ENCODE measurements at places on chromosomes 3 and 15. TPM values are rescaled to one million over a fixed set of nuclear protein-coding genes. Genes with fewer than 3 reads are reported as not detected.

The ANKRD28 gene
- 45.6 TPM for total RNA-seq

GRCh38 chr3:100957261-100957986, 35.8 kb downstream of the ABI3BP start:
- no peak for ATAC-seq

The NAALADL2 gene
- total RNA-seq = 7.4 TPM

The FGF7 gene
- total RNA-seq = 67.5 TPM

The LRRC34 gene
- total RNA-seq = 4.7 TPM

GRCh38 chr3:17307887-17308286, 423.1 kb downstream of the PLCL2 start:
- no peak for ATAC-seq

- ATAC-seq = no peak
These were observed 122.9 kb downstream of the RFTN1 start for GRCh38 chr3:16390581-16390980.

- ATAC-seq = peak; percentile 78
These were observed 4.7 kb downstream of the LMAN1L start for GRCh38 chr15:74817370-74817737.

- peak; percentile 53 for ATAC-seq
These were observed 21.6 kb upstream of the ZNF280D start for GRCh38 chr15:56754772-56755370.

GRCh38 chr15:65208647-65209046, 2.6 kb downstream of the CILP start:
- no peak for ATAC-seq

- ATAC-seq = peak; percentile 31
These were observed 23.5 kb downstream of the DNAH1 start for GRCh38 chr3:52339612-52340011.

DNA sequence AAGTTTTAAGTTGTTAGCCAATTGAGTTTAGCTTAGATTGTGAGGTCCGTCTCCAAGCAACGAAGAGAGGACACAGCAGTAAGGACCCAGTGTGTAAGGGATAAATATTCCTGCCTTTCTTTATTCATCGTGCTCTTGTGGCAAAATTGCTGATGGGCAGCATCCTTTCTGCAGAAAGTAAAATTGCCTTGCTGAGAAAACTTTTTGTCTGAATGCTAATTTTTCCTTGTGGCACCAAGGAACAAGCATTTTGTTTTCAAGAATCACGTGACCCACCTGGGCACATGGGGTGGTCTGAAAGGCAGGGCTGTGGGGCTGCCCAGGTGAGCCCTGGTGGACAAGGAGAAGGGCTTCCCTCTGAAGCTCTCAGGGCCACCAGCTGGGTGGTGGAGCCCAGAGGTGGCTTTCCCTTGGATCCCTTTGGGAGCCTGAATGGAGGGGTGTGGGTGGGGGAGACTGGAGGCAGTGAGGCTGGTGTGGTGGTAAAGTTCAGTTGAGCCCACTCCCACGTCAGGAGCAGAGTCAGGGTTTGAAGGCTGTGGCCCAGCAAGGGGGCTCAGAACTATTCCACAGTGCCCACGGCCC, 24.0 kb upstream of the TMCC1 start:
- ATAC-seq = no peak

The EDEM1 gene
- total RNA-seq = 33.8 TPM

DNA sequence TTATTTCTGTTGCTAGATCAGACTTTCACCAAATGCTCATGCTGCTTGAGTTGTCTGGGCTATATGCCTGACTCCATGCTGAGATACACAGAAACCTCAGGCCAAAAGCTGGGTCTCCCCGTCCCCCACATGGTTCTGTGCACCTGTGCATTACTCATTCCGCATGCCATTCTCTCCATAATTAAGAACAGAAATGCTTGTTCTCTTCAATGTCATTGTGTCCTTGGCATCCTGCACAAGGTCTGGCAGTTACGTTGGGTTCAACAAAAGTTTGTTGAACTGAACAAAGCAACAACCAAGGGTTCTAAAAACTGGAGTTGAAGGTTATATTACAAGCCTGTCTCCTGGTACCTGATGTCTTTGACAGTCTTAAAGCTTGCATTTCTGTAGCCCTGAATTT, 177.5 kb downstream of the FNDC3B start:
- ATAC-seq = no peak

The MME gene
- 1.5 TPM for total RNA-seq

The CLDN18 gene
- not detected for total RNA-seq

DNA sequence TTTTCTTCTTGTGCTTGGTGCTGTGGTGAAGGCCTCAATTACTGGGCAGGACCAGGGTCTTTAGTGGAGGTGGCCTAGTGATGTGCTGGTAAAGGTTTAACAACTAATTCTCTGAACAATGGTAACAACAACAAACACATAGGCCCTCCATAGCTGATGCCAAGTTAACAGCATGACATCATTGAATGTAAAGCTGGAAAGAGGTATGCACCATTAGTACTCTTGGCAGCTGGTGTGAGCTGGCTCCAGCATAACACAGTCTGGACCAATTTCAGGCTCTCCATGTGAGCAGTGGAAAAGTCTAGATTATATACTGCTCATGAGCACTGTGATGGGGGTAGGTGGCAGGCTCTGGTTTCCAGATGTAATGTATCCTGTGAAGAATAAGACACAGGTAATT, 61.8 kb downstream of the SLC7A14 start:
- ATAC-seq = no peak

- no peak for ATAC-seq
These were observed 22.3 kb downstream of the MECOM start for GRCh38 chr3:169641167-169641566.

The NANOGP8 gene
- 4.0 TPM for total RNA-seq

DNA sequence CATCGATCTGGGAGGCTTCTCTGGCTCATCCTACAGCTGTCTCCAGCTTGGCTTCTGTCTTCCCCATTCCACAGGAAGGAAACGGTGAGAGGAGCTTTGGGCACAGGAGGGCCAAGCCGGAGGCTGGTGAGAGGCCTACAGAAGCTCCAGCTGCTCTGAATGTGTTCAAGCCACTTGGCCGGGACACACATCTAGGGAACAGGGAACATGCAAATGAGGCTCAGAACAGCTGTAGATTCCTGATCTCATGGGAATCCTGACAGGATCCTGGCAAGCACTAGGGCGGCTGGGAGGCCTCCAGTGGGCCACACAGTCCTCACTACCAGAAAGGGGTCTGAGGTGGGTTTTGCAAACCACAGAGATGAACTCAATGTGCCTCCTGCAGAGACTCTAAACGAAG, 13.7 kb downstream of the SEMA5B start:
- no peak for ATAC-seq

DNA sequence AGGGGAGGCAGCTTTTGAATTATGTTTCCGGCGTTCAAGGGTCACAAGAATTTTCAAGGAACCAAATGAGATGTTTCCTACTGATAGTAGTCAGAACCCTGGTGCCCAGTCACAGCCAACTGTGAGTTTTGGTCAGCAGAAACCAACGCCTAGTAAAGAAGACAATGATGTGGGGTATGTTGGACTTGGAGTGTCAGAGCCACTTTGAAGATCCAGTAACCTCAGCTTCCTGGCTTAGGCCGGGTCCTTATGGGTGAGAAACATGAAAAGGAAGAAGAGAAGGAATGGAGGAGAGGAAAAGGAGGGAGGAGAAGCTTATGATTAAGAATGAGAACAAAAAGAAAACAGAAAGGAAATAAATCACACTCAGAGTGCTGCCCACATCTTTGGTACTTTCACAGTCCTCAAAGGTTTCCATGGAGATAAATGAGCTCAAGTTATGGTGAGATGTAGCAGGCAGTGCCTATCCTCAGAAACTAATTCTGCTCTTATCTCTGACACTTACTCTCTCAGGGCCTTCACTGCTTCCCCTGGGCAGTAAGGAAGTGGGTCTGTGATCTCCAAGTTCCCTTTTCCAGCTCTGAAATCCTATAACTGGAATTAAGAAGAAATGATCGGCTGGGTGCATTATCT, 2.0 kb upstream of the MCF2L2 start:
- no peak for ATAC-seq

The ATP10A gene
- 22.9 TPM for total RNA-seq

DNA sequence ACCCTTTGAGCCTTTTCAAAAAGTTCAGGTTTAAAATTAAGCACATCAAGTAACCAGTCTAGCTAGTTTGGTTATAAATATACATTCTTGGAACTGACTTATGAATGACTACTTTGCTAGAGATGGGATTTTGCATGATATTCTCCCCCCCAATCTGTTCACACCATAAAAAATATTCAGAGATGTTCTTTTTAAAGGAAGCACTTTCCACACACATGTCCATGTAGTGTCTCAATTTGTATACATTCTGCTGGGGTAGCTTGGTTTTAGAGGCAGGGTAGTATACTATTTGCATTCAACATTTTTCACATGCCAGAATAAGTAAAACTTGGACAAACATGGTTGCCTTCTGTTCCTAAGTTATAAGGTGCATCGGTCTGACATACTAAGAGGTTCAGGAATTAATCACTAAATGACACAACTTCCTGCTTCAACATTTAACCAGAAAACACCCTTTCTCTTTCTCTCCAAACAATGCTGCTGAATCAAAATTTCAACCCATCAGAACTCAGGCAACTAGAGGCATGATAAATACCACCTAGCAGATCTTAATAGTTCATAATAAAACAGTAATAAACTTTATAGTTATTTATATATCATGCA, 57.0 kb downstream of the SUMF1 start:
- no peak for ATAC-seq

GRCh38 chr15:66019368-66019767, 150.1 kb downstream of the RAB11A start:
- no peak for ATAC-seq

The PRR23C gene
- total RNA-seq = not detected

DNA sequence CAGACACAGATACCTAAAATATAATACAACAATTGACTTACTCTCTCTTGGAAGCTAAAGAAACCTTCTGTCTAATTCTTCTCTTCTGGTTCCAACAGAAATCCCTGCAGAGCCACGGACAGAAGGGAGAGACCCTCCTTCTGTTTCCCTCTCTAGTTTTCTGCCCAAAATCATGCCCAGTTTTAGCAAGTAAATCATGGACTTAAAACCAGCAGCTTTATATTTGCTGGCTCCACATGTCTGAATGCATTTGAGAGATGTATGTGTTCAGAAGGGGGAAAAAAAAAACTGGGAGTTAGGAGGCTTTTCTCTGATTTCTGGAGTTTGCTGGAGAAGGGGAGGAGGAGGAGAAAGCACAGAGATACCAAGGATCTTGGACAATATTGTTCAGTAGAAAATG, 147.1 kb downstream of the LSAMP start:
- ATAC-seq = no peak

The ITGB5 gene
- 125 TPM for total RNA-seq

DNA sequence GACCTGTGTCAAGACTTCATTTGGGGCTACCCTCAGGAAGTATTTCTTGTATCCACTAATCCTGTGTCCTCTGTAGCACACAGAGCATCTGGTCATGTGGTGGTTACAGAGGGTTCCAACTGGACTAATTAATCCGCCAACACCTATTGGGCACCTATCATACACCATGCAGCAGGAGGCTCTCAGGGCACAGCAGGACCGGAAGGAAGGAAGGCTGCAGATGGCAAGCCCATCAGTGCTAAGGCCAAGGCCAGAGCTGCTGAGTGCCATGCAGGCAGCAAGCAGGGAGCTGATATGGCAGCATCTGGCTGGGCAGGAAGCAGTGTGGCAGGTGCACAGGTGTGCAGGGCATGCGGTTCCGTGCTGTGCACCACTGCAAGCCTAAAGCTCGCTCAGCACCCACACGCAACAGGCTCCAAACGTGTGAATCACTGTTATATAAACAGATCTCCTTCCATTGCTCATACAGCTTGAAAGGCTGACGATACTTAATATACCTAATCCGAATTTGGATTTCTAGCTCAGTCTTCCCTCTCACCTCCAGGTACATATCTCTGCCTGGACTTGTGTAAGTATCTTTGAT, 64.4 kb upstream of the SNRPA1 start:
- no peak for ATAC-seq

The POPDC2 gene
- total RNA-seq = 51.4 TPM

The COLQ gene
- total RNA-seq = 2.7 TPM

The RTP1 gene
- total RNA-seq = not detected

- no peak for ATAC-seq
These were observed 74.7 kb downstream of the CRYBG3 start for GRCh38 chr3:97896547-97896946.

The KIF23 gene
- 6.4 TPM for total RNA-seq

GRCh38 chr15:67178569-67179210, 75.8 kb downstream of the AAGAB start:
- ATAC-seq = peak; percentile 69

- no peak for ATAC-seq
These were observed 25.4 kb upstream of the PIGZ start for GRCh38 chr3:196994056-196994455.

The KBTBD8 gene
- total RNA-seq = 1.1 TPM

GRCh38 chr3:30775040-30775439, 119.4 kb downstream of the GADL1 start:
- ATAC-seq = no peak

DNA sequence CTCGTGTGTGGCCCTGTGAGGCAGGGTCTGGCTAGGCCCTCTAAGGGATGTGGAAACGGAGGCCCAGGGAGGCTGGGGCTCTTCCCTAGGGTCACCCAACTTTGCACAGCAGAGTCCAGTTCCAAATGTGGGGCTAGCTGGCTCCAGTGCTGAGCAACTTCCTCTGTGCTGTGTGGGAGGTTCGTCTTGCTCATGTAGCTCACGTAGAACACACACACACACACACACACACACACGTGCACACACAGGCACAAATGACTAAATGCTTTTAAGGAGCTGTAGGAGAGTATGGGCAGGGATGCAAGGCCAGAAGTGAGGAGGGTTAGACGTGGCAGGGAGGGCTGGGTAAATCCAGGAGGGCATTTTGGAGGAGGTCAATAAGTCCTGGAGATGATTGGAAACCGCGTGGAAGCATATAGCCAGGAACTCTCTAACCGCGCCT, 213.8 kb downstream of the RPLP1 start:
- ATAC-seq = peak; percentile 37

- ATAC-seq = no peak
These were observed 77.7 kb upstream of the ACAN start for GRCh38 chr15:88725305-88726210.

The SAXO2 gene
- total RNA-seq = 0.73 TPM

- no peak for ATAC-seq
These were observed 71.5 kb upstream of the BFSP2 start for GRCh38 chr3:133328373-133328772.

- no peak for ATAC-seq
These were observed 532.2 kb downstream of the ROBO2 start for GRCh38 chr3:77571971-77572715.

Measured in gastroesophageal sphincter (tissue), 4 donors.